ENCODE measurements at places on chromosomes 12 and 14. TPM values are rescaled to one million over a fixed set of nuclear protein-coding genes. Genes with fewer than 3 reads are reported as not detected.
A peak's percentile ranks its signal among the peaks of the same experiment; 100 is the strongest.

DNA sequence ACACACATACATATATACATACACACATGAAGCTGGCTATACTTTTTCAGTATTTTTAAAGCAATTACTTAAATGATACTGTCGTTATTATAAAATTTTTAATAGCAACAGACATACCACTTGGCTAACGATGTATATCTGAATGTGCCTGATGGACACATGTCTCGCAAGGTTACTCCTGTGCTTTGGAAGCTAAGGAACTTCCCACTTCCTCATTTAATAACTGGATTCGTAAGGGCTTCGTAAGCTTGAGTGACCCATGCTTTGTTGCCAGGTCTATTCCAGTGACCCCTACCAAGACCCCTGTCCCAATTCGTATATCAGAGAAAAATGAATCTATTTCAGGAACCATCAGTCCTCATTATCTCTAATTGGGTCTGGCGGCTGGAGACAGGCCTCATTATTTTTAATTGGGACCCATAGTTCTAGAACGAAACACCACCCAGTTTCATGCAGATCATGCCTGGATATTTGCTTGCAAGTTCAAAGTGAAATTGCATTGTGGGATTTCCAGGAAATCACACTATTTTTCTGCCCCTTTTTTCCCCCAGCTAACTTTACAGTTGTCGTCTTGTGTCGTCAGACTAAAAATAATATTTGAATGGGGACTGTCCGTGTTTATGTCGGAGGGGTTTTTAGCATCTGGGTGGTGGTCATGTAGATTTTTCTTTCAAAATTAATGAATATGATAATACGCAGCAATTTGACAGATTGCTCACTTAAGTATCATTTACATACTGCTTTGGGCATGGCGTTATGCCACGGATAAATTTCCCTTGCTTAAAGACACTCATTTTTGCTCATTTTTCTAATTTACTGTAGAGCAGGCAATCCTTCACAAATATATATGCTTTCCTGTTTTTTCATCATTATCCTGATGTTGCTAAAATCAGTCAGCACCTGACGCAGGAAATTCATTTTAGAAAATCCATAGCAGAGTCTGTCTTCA lies 17.1 kb upstream of the MYO1H start:
- no peak overlapping the region for H3K27ac ChIP-seq
- no peaks in the 10 kb centered on the region for H3K4me1 ChIP-seq
- DNase-seq: no peak
- peaks cover 6% of the 10 kb centered on the region for H3K27me3 ChIP-seq
- no peak overlapping the region for H3K4me3 ChIP-seq

- H3K27me3 ChIP-seq: no peaks in the 10 kb centered on the region
- H3K27ac ChIP-seq: no peak overlapping the region
- peak; percentile 24 for DNase-seq
- peaks cover 40% of the 10 kb centered on the region for H3K4me1 ChIP-seq
- H3K4me3 ChIP-seq: no peak overlapping the region
Measured at GRCh38 chr12:67484791-67485480, 163.6 kb upstream of the DYRK2 start.

DNA sequence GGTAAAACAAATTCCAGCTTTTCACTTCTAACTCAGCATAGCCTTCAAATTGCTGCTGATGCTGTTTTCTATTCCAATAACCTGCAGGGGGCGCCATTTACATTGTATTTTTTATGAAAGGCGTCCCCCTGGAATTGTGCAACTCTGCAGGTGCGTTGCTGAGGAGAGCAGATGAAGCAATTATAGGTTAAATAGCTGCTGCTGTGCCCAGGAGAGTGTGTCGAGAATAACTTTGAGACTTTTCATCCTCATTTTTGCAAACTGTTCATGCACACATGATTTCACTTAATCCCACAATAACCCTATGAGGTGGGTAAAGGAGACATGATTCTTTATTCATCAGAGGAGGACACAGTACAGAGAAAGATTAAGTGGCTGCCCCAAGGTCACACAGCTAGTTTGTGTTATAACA lies 75.7 kb downstream of the MYRFL start:
- H3K4me3 ChIP-seq: no peak overlapping the region
- peak; percentile 85 for DNase-seq
- H3K27me3 ChIP-seq: peaks cover 1% of the 10 kb centered on the region
- H3K36me3 ChIP-seq: no peaks in the 10 kb centered on the region
- no peaks in the 10 kb centered on the region for H3K4me1 ChIP-seq

DNA sequence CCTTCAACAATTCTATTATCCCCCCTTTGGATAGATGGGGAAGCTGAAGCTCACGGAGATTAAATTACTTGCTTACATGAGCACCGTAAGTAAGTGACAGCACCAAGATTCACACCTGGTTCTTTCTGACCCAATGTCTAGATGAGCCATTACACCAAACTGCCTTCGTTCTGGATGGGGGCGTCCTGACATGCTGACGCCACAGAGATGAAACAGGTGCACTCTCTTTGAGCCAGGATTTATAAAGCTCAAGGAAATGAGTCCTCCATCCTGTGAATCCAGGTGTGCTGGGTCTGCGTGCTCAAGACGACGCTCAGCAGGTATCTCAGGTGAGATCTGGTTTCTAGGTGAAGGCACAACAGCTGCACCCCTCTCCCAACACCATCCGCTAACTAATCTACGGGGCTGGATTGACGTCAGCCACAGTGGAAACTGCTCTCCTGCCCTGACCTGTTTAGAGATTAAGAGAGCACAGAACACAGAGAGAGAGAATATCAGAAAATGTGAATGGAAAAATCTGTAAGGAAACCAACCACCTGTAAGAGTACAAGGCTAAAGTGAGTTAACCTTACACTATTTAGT lies 61.6 kb downstream of the KSR2 start:
- no peak for DNase-seq
- H3K27ac ChIP-seq: no peak overlapping the region
- H3K4me1 ChIP-seq: no peaks in the 10 kb centered on the region
- H3K36me3 ChIP-seq: no peaks in the 10 kb centered on the region

DNA sequence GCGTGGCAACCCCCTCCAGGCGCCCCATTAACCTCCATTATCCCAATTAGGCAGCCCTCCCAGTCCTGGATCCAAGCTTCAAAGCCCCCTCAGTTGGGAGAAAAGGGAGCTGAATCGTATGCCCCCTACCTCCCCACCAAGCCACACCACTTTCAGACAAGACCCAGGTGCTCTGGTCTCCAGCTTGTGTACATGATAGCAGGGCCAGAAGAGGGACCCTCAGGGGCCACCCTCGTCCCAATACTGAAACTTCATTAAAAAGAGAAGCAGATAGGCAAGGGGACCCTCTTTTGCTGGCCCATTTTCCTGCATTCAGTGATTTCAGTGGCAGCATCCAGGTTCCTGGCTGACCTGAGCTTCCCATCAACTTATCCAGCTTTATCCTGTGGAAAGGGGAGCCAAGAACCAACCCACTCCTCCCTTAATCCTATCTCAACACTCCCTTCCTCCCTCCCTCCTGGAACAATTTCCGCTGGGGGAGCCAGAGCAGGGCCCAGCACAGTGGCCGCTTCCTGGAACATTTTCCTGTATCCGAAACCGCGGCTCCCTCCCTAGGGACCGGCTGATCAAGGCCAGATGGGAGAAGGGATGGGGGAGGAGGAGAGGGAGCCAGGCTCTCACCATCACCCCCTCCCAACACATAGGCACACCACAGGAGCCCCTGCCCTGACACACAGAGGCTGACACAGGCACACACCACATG lies 9.5 kb upstream of the SP7 start:
- H3K27me3 ChIP-seq: no peaks in the 10 kb centered on the region
- no peaks in the 10 kb centered on the region for H3K36me3 ChIP-seq
- DNase-seq: no peak
- peaks cover 12% of the 10 kb centered on the region for H3K4me1 ChIP-seq
- peak overlapping the region; percentile 42 for H3K27ac ChIP-seq

GRCh38 chr12:106126441-106127337 lies 12.1 kb downstream of the NUAK1 start:
- no peaks in the 10 kb centered on the region for H3K4me1 ChIP-seq
- no peaks in the 10 kb centered on the region for H3K36me3 ChIP-seq
- DNase-seq: no peak
- H3K27me3 ChIP-seq: peaks cover 14% of the 10 kb centered on the region
- H3K4me3 ChIP-seq: no peak overlapping the region

DNA sequence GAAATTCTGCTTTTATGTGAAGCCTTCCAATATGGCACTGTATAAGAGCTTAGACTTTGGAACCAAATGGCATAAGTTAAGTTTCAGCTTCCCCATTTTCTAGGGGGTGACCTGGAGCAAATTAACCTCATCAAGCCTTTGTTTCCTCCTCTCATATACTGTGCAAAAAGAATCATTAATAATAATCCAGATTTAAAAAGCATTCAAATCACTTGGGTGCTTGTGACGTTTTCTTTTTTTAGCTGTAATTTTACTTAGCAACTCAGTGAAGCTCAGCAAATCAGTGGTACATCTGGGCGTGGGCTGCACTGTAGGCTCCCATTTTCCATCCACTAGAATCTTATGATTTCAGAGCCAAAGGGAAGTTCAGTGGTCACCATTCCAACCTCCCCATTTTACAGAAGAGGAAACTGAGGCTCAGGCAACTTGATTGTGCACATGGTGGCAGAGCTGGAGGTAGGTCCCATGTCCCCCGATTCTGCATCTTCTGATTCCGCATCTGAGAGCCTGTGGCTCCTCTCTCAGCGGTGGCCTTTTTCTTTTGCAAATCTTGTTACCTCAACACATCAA lies 131.2 kb downstream of the SNAPC1 start:
- peaks cover 3% of the 10 kb centered on the region for H3K27me3 ChIP-seq
- H3K36me3 ChIP-seq: no peaks in the 10 kb centered on the region
- H3K27ac ChIP-seq: no peak overlapping the region
- H3K4me3 ChIP-seq: no peak overlapping the region
- H3K4me1 ChIP-seq: peaks cover 9% of the 10 kb centered on the region

DNA sequence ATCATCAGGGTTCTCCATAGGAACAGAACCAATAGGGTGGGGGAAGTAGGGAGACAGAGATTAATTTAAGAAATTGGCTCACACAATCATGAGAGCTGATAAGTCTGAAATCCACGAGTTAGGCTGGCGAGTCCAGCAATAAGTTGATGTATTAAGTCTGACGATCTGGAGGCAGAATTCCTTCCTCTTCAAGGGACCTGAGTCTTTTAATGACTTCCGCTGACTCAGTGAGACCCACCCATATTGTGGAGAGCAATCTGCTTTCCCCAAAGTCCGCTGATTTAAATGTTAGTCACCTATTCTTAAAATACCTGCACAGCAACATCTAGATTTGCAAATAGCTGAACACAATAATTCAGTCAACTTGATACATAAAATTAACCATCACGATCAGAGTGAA lies 97.8 kb downstream of the SPTSSA start:
- H3K4me1 ChIP-seq: peaks cover 3% of the 10 kb centered on the region
- H3K36me3 ChIP-seq: no peaks in the 10 kb centered on the region
- H3K4me3 ChIP-seq: no peak overlapping the region
- peaks cover 9% of the 10 kb centered on the region for H3K27me3 ChIP-seq

DNA sequence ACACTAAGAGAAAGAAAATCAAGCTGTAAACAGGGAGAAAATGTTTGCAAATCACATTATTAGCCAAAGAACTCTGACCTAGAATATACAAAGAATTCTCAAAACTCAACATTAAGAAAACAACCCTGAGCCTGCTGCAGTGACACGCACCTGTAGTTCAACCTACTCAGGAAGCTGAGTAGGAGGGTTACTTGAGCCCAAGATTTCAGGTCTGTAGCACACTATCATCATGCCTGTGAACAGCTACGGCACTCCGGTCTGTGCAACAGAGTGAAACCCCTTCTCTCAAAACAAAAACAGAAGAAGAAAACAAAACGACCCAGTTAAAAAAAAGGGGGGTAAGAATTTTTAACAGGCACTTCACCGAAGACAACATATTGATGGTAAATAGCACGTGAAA lies 20.8 kb downstream of the SAV1 start:
- peaks cover 6% of the 10 kb centered on the region for H3K36me3 ChIP-seq
- H3K27ac ChIP-seq: no peak overlapping the region
- no peak overlapping the region for H3K4me3 ChIP-seq
- H3K4me1 ChIP-seq: no peaks in the 10 kb centered on the region

DNA sequence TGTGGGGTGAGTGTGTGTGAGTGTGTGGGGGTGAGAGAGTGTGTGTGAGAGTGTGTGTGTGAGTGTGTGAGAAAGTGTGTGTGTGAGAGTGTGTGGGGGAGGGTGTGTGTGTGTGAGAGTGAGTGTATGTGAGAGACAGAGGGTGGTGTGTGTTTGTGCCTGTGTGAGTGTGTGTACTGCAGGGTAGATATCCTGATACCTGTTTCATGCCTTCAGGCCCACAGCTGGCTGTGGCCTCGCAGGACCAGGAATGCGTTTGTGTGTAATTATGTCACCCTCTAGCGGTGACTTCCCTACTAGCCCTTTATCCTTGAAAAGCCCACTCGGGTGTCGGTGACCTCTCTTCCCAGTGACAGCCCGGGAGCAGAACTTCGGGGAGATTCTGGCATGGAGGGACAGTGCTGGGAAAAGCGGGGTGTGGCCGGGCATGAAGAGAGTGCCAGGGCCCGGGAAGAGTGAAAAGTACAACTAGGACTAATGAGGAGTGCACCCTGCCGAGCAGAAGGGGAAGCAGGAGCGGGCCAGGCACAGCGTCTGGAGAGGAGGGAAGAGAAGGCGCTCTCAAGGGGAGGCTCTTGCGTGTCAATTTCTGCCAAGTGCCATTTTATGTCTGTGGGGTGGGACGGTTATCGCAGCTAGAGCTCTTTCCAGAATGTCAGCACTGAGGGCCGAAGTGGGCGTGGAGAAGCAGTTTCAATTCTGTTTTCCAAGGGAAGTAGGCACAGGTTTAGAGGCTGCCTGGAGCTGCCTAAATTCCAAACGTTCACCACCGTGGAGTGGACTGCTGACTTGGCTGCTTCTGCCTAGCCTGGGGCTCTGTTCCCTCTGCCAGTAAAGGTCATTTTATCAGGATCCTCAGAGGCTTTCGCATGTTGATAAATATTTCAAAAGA lies 11.0 kb upstream of the FBXL14 start:
- H3K27ac ChIP-seq: peak overlapping the region; percentile 73
- no peaks in the 10 kb centered on the region for H3K36me3 ChIP-seq
- H3K27me3 ChIP-seq: peaks cover 1% of the 10 kb centered on the region

DNA sequence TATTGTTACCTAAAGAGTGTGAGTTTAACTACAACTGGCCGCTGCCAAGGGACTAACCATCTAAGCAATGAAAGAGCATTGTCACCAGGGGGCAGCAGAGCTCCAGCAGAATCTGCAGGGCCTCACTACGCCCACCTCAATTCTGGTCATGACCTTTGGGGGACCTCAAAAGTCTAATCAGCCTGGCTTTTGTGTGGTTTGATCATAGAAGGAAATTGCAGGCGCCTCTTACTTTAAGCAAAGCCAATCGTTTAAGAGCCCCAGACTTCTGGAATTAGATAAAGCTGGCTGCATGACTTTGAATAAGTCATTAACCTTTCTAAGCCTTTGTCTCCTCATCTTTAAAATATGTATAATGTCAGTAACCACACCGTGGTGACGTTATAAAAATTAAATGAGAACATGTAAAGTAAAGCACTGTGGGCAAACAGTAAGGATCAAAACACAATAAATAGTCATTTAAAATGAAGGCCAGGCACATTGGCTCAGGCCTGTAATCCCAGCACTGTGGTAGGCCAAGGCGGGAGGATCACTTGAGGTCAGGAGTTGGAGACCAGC lies 58.6 kb downstream of the TBX3 start:
- no peaks in the 10 kb centered on the region for H3K36me3 ChIP-seq
- peaks cover 4% of the 10 kb centered on the region for H3K27me3 ChIP-seq
- H3K4me3 ChIP-seq: no peak overlapping the region
- no peak overlapping the region for H3K27ac ChIP-seq

The BHLHE41 gene
- total RNA-seq: not detected

The SART3 gene
- total RNA-seq: 80.1 TPM
